Breast epithelium (tissue), 4 donors: ENCODE measurements at places on chromosomes 7 and 10.

- no peak overlapping the region for H3K27ac ChIP-seq
- H3K27me3 ChIP-seq = no peaks in the 10 kb centered on the region
- no peaks in the 10 kb centered on the region for H3K4me1 ChIP-seq
- no peaks in the 10 kb centered on the region for H3K36me3 ChIP-seq
- DNase-seq = no peak
Observed at GRCh38 chr10:79052291-79053080, 16.3 kb upstream of the ZMIZ1 start.

DNA sequence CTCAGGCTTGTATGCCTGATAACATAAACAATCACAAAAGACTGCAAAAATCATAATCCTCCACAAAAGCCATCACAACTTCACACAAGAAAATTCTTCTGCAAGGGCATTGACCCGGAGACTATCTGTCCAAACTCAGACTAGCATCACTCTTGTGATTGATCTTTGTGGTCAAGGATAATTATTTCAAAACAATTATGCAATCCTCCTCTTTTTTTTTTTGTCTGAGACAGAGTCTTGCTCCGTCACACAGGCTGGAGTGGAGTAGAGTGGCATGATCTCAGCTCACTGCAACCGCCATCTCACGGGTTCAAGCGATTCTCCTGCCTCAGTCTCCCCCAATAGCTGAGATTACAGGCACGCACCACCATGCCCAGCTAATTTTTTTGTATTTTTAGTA is 22.2 kb downstream of the CDNF start:
- H3K27me3 ChIP-seq = no peaks in the 10 kb centered on the region
- H3K27ac ChIP-seq = no peak overlapping the region
- H3K4me3 ChIP-seq = no peak overlapping the region
- H3K36me3 ChIP-seq = no peaks in the 10 kb centered on the region

DNA sequence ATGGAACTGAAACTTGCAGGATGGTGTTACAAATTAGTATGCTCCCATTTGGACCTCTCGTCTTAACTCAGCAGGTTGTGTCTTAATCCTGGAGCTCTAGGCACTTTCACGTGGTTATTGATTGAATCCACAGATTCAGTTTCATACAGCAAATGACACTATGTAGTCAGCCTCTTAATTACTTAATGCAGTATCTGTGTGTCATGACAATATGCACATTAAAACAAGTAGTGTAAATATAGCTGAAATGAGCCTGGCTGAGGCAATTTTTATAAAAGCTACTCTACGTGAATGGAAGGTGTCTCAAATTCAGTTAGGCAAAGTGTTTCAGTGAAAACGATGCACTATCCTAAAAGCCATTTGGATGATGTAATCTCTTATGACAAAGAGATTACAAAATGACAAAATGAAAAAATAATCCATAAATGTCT is 86.8 kb downstream of the CD36 start:
- no peak for DNase-seq
- no peak overlapping the region for H3K27ac ChIP-seq
- no peak overlapping the region for H3K4me3 ChIP-seq
- no peaks in the 10 kb centered on the region for H3K4me1 ChIP-seq

GRCh38 chr10:74024600-74024999 is 26.7 kb downstream of the VCL start:
- H3K36me3 ChIP-seq = no peaks in the 10 kb centered on the region
- no peak overlapping the region for H3K4me3 ChIP-seq
- H3K4me1 ChIP-seq = no peaks in the 10 kb centered on the region
- H3K27me3 ChIP-seq = no peaks in the 10 kb centered on the region
- H3K27ac ChIP-seq = no peak overlapping the region

GRCh38 chr10:68870545-68871104 is 30.5 kb upstream of the DDX50 start:
- H3K36me3 ChIP-seq = no peaks in the 10 kb centered on the region
- no peak for DNase-seq
- no peak overlapping the region for H3K4me3 ChIP-seq

- H3K4me3 ChIP-seq = no peak overlapping the region
- H3K36me3 ChIP-seq = no peaks in the 10 kb centered on the region
- DNase-seq = no peak
- H3K27ac ChIP-seq = no peak overlapping the region
- H3K27me3 ChIP-seq = no peaks in the 10 kb centered on the region
- H3K4me1 ChIP-seq = no peaks in the 10 kb centered on the region
Observed at GRCh38 chr10:33826186-33826585, 491.7 kb upstream of the NRP1 start.
